CD4-positive, alpha-beta T cell treated with Interleukin-1 beta for 1 hour (primary cell): ENCODE measurements at places on chromosomes 6 and 20.

DNA sequence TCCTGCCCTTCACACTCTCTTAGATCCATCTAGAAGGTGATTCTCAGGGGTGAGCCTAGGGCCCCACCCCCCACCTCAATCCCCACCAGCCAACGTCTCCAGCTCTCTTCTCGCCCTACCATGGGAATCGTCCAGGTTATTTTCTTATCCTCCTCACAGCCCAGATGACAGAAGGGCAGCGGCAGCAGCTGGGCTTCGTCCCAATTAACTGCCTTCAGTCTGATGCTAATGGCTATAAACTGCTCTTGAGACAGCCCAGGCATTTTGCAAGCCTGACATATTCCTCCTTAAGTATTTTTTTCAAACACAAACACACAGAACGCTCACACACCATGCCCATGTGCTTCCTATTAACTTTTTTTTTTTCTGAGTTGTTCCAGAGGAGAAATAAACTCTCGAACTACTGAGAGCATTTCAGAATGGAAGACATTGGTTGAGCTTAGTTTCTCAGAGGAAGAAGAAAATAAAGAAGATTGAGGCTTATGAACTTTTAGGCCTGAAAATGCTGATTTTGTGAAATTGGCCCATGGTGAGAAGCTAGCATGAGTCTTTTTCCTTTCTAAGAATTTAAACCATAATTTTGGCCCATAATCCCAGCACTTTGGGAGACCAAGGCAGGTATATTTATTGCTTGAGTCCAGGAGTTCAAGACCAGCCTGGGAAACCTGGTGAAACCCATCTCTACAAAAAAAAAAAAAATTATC is 124.6 kb downstream of the EYA2 start:
- DNase-seq, result no peak

DNA sequence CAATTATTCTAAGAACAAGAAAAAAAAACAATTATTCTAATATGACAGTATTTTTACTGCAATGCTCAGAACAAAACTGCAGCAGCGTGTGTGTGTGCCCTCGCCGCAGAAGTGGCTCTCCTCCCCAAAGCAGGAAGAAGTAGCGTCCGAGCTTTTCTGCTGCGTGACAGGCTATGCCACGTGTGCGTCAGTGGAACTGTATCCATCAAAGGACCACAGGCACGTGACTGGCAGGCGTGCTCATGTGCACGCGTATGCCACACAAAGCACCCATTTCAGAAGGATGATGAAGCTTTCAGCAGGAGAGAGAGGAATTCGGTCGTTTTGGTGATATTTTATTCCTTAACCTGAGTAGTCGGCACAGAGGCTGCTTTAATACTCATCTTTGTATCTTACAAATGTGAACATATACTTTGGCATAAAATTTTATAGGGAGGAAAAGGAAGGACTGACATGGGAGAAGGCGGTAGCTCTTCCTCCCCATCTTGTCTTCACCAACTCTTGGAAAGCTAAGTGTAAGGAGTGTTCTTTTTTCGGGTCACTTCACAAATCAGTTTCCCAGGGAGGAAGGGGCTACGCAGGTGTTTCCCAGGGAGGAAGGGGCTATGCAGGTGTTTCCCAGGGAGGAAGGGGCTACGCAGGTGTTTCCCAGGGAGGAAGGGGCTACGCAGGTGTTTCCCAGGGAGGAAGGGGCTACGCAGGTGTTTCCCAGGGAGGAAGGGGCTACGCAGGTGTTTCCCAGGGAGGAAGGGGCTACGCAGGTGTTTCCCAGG is 3.4 kb downstream of the TCFL5 start:
- DNase-seq, result peak; percentile 51

GRCh38 chr6:157751547-157752200 is 71.4 kb upstream of the SNX9 start:
- no peak for DNase-seq

DNA sequence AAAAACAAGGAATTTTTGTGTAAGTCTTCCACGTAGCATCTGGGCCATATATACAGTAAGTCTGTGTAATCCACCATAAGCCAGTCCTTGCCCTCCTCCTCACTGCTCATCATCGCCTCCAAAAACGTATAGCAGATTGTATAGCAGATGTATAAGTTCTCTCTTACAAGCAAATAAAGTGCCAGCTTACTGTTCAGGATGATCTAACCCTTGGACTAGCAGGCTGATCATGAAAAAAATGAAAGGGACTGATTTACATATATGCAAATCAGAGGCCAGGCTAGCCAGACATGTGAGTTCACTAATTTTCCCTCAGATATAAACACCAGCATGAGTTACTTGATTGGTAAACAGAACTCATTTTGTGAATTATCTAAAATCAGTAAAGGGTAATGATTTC is 171.5 kb downstream of the LY86 start:
- DNase-seq, result no peak

GRCh38 chr6:100103931-100104330 is 109.9 kb upstream of the MCHR2 start:
- DNase-seq, result no peak

DNA sequence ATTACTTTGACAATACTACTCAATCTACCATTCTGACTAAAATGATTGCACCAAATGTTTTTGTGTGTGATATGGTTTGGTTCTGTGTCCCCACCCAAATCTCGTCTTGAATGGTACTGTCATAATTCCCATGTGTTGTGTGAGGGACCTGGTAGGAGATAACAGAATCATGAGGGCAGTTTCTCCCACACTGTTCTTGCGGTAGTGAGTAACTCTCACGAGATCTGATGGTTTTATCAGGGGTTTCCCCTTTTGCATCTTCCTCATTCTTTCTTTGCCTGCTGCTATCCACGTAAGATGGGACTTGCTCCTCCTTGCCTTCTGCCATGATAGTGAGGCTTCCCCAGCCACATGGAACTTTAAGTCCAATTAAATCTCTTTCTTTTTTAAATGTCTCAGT is 20.8 kb downstream of the SYCP2 start:
- DNase-seq, result no peak

- no peak for DNase-seq
These were observed 103.0 kb downstream of the PSMB1 start for GRCh38 chr6:170449835-170450753.

DNA sequence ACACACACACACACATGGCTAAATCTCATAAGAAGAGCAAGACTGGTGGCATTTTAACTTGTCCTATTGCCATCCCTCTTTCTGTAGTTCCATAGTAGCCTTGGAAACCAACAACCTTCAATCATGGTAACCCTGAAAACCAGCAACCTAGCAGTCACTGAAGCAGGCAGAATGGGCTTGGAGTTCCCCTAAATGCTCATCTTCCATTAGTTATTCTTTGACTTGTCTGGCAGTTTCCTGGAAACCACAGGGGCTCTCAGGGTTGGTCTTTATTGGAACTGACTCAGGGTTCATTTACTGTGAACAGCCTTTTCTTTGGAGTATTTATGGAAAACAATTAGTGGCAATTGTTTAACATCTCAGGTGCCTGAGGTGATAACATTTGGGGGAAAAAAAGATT is 19.4 kb upstream of the BRPF3 start:
- no peak for DNase-seq

GRCh38 chr6:157990321-157991066 is 8.8 kb downstream of the SYNJ2 start:
- peak; percentile 5 for DNase-seq

GRCh38 chr6:32187009-32187709 is 2.8 kb downstream of the PBX2 start:
- DNase-seq, result no peak

- DNase-seq, result no peak
These were observed 23.1 kb downstream of the SPATA2 start for GRCh38 chr20:49892260-49892659.
